Stimulated activated naive CD8-positive, alpha-beta T cell treated with anti-CD3 and anti-CD28 coated beads, Interleukin-15, amount 100 ng/mL, for 72 hours (primary cell): ENCODE measurements at places on chromosomes 7 and 10.

GRCh38 chr10:96370584-96371157 lies 11.9 kb upstream of the OPALIN start:
- DNase-seq = peak; percentile 50

- no peak for DNase-seq
Observed at GRCh38 chr10:100713049-100713858, 32.1 kb upstream of the PAX2 start.

DNA sequence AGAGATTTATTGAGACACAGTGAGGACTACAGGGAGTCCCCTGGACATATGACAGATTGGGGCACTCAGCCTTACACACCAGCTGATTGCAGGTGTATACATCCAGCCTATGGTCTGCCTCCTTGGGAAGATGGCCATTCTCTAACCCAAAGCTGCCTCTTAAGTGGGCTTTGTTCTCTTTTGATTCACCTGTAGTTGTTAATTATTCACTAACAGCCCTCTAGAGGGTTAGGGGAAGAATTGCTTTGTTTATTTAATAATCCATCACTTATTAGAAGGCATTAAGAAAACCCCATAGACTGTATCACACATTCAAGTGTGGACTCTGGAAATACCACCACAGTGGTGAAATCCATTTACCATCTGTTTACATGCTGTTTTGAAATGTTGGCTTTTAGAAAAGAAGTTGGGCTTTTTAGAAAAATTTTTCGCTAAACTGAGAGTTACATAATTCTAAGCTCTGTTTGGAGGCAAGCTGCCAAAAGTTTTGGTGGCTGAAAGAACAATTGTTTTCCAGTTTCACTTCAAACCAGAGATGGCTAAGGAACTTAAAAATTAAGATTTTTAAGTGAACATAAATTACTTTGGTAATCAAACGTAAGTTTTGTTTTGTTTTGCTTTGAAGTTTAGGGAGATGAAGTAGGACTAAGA lies 379.1 kb downstream of the ADRA2A start:
- no peak for DNase-seq

- DNase-seq = no peak
Observed at GRCh38 chr7:77352665-77353406, 63.3 kb downstream of the GSAP start.

DNA sequence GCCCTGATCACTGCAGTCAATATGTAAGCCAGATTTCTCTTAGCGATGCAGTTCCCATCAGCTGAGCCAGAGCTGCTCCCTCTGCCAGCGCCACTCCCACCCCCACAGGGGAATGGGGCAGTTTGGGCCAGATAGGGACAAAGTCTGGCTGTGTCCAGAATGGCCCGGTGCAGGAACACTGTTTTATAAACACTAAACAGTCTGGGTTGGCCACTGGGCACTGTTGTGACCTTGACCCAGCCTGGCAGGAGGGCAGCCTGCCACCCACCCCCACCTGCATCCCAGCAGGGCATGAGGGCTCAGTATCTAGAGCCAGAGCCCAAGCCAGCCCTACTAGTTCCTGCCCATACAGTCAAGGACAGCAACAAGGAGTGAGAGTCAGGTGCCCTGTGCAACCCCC lies 1.3 kb downstream of the OGDHL start:
- no peak for DNase-seq

GRCh38 chr7:151814400-151815009 lies 62.4 kb downstream of the PRKAG2 start:
- no peak for DNase-seq

GRCh38 chr10:50586740-50587088 lies 37.0 kb downstream of the SGMS1 start:
- DNase-seq = no peak

DNA sequence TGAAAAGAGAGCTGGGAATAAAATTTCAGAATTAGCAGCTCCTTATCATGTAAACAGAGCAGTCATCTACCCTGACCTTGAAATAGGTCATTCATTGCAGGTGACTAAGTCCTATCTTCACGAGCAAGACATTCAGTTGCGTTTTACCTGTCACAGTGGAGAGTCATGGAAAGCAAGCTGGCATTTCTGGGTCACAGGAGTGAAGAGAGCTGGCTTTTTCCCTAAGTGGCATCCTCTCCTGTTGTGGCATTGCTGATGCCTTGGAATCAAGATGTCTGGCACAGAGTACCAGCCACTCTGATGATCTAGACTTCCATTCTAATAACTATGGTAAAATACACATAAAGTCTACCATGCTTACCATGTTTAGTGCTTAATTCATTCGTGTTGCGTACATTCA lies 70.8 kb downstream of the SCRN1 start:
- no peak for DNase-seq

DNA sequence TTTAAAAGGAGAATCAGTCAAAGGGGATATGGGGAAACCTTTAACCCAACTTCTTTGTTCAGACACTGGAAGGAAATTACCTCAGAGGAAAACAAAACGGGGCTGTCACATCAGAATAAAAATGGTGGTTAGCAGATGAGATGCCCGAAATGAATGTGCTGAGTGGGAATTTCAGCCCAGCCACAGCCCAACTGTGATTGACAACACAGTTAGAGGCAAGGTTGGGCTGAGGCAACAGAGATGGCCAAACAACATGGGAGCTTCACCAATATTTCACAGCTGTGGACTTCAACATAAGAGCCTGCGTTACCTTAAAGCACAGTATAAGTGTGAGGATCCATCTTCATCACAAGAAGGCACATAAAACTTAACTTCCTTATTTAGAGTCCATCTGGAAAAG lies 133.5 kb upstream of the PTPRZ1 start:
- no peak for DNase-seq

GRCh38 chr7:76326646-76327233 lies 24.3 kb downstream of the HSPB1 start:
- DNase-seq = no peak

- no peak for DNase-seq
Observed at GRCh38 chr10:109115179-109115578, 808.1 kb downstream of the XPNPEP1 start.

DNA sequence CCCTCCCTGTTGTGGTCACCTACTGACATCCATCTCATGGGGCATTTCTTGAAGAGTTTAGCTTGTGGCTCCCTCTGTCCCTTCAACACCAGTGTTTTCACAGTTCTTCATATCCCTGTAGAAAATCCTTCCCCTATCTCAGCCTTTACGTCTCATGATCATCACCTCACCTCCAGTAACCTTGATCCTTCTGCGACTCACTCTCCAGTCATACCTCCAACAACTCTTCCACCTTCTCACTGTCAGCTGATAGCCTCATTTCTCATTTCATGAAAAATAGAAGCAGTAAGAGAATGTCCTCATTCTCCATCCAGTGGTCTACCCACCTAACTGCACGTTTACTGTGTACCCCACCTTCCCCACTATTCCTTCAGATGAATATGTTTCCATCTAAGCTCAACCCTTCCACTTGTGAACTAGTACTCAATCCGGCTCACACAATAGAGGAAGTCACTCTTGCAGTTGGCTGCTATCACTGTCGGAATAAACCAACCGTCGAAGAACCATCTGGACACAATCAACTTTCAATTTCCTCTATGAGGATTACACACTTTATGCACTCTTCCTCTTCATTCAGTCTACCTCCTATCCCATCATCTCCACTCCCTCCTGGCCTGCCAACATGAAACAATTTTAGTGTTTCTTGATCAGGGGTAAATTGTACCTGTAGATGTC lies 256.0 kb downstream of the AHR start:
- no peak for DNase-seq

DNA sequence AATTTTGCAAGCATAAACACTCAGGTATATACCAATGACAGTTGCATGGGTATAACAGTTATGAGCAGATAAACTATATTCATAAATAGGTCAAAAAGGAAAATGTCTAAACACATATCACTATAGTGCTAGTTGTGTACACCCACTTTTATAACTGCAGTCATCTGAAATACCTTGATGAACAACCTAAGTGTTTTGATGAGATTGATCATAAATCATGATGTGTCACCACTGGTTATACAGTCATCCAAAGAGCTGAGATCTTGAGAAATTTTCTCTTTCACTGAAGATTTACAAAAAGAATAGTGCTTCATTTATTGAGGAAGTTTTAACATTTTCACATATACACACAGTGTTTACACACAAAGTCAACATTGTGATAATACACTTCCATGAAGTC lies 78.6 kb upstream of the SLC25A13 start:
- no peak for DNase-seq

DNA sequence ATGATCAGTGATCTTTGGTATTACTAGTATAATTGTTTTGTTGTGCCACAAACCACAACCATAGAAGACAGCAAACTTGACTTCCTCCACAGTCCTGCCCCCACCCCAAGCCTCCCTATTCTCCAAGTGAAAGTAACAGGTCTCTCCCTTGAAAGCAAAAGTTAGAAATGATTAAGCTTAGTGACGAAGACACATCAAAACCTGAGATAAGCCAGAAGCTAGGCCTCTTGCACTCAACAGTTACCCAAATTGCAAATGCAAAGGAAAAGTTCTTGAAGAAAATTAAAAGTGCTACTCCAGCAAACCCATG lies 7.5 kb downstream of the SAR1A start:
- peak; percentile 55 for DNase-seq

DNA sequence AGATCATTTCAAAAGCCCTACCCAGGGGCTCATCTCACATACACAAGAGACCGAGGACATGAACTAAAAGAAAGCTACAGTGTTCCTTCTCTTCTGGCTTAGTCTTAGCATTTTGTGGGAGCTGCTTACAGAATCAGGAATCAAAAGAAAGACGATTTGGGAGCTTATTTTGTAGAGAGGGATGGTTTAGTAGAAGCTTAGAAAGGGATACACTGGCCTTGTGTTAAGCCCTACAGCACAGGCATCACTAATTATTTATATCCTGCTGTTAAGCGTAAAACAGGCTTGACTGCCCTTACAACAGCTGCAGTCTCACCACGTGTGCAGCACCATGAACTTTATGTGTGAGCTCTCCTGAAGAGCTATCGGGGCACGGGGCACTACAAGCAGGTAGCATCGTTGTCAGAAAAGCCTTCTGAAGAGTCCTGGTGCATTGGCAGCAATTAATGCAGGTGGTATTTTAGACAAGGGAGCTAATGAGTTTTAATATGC lies 798.3 kb downstream of the NXPH1 start:
- no peak for DNase-seq

DNA sequence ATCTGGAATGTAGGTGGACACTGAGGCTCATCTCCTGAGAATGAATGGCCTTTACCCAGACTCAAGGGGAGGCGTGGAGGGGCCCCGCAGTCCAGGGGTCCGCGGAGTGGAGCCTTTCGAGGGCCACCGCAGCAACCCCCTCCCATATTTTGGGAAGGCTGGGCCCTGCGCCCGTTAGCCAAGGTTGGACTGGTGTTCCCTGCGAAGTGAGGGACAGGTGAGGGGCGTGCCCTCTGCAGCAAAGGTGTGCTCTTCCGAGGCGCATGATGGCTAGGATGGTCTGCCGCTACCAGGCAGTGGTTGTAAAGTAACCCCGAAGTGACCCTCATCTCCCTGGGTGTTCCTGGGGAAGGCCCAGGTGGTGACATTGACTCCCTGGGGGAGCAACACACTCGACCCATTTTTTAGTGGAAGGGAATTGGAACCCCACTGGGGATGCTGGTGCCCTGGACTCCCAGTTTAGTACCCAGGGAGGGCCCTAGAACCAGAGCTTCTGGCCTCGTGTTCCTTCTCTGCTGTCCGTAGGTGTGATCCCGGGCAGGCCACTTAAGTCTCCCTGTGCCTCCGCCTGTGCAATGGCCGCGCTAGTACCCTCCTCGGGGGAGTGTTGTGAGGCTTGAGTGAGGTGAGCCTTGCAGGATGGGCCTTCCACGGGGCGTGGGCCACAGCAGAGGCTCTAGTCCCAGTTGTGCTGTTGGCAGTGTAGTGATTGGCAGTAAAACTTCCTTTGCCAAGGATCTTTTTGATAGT lies 779 bp downstream of the FAM241B start:
- DNase-seq = no peak

DNA sequence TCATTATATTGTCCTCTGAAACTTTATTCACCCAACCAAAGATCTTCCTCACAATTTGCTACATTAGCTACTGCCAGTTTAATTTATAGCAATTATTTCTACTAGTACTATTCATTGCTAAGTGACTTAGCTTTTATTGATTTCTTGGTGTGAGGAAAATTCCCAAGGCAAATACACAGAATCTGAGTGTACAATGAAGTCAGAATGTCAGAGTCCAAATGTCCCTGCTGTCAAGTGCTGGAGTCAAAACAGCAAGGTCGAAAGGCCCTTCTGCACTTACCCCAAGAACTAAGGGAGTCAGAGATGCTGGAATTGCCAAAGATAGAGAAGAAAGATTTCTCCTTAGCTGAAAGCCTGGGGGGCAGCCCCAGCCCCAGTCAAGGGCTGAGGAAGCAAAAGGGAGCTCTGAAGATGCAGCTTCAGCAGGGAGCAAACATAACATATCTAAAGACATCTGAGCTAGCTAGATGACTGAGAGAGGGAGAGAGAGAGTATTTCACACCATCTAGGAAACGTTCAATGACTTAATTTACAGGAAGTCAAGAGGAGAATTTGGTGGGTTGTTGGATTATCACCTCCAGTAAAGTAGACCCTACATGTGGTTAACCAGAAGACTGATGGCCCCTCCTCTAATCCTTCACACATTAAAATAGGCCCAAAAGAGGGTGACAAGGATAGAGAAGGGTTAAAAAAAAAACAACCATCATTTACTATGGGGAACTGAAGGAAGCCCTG lies 36.6 kb upstream of the SAMD8 start:
- DNase-seq = no peak

GRCh38 chr7:104652865-104653264 lies 324.5 kb downstream of the LHFPL3 start:
- DNase-seq = no peak

DNA sequence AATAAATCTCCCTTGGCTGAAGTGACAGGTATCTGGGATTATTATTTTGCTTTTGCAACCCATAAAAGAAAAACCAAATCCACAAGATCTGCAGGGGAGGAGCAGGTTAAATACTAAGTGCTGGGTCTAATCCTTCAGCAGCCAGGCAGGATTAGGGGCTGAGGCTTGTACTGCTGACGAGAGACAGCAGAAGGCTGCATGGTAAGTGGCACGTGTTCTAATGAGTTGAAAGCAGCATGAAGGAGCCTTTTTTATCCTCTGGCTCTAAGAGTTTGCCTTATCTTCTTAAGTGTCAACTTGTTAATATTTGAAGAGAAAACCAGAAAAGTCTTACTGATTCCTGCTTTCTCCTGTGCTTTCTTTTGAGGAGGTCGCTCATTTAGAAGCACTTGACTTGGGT lies 50.0 kb downstream of the LYZL2 start:
- no peak for DNase-seq

DNA sequence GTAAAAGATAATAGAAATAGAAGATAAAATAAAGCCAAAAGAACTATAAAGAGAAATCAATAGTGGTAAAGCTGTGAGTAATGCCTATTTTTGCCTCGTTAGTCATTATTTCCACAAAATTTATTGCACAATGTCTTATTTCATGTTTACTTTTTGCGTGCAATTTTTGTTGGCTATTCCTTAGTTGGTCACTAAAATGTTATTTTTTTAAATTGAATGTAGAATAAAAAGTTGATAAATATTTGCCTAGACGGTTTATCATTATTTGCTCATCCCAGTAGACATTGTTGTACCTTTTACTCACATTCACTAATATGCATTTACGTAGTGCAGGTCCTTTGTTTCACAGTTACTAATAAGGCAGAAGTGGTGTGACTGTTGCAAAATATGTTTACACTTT lies 227.8 kb upstream of the BMPER start:
- DNase-seq = no peak

- no peak for DNase-seq
Observed at GRCh38 chr10:89602919-89603318, 42.1 kb downstream of the PANK1 start.

GRCh38 chr10:48209241-48209640 lies 65.3 kb downstream of the FRMPD2 start:
- no peak for DNase-seq
